MCF 10A (cell line): ENCODE measurements at places on chromosomes 13 and 19. TPM values are rescaled to one million over a fixed set of nuclear protein-coding genes. Genes with fewer than 3 reads are reported as not detected.

GRCh38 chr13:51825681-51826254, 19.2 kb downstream of the TMEM272 start:
- DNase-seq: no peak

DNA sequence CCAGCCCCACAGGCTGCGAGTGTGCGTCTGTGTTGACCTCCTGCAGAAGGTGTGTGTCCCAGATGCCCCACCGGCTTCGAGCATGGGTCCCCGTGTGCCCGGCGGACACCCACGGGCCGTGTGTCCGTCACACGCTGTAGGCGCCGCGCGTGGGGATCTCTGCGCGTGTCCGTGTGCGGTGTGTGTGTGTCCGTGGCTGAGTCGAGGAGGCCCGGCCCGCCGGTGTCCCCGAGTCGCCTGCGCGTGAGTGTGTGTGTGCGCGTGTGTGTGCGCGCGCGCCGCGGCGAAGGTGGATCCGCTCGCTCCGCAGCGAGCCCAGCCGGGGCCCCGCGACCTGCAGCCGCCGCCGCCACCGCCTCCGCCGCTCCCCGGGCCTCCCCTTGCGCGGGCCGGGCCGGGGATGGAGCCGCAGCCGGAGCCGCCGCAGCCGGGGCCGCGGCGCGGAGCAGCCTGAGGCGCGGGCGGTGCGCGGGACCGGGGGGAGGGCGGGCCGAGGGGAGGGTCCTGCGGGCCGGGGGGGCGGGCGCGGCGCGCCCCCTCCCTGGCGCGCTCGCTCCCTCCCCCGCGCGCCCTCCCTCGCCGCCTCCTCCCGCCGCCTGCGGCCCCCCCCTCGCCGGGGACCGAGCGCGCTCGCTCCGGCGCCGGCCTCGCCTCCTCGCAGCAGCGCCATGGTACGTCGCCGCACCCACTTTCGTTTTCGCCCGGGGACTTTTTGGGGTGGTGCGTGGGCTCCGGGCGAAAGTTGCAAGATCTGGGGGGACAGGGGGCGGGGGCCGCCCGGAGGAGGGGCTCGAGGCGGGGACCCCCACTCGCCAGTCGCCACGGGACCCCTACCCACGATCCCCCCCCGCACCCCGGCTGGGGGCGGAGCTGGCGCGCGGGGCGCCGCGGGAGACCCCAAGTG, 7.1 kb upstream of the NFIC start:
- DNase-seq: peak; percentile 52

PEAK3 gene
- not detected in 2 replicates for total RNA-seq

DNA sequence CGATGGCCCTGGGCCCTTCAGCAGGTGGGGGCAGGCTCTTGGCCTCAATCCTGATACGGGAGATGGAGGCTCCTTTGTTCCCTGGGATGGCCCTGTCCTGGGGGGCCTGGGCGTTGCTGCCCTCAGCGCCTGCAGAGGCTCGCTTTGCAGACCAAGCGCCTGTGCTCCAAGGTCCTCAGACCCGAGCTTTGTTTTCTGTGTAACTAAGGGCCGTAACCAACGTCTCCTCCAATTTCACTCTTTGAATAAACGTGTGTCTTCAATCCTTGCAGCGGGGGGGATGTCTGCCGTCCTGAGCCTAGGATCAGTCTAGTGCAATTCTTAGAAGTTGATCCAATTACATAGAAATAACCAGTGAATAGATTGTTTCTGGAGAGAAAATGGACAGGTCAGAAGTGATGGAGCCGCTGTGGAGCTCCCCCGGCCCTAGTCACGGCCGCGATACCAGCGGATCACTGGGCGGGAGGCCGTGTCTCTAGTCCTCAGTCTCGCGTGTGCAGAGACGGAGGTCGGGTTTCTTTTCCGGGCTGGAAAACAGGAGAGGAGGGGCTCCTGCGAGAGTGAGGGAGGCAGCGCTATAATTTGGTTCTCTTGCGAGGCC, 5.3 kb downstream of the PTBP1 start:
- no peak for DNase-seq

HRC gene
- not detected in 2 replicates for total RNA-seq

DNA sequence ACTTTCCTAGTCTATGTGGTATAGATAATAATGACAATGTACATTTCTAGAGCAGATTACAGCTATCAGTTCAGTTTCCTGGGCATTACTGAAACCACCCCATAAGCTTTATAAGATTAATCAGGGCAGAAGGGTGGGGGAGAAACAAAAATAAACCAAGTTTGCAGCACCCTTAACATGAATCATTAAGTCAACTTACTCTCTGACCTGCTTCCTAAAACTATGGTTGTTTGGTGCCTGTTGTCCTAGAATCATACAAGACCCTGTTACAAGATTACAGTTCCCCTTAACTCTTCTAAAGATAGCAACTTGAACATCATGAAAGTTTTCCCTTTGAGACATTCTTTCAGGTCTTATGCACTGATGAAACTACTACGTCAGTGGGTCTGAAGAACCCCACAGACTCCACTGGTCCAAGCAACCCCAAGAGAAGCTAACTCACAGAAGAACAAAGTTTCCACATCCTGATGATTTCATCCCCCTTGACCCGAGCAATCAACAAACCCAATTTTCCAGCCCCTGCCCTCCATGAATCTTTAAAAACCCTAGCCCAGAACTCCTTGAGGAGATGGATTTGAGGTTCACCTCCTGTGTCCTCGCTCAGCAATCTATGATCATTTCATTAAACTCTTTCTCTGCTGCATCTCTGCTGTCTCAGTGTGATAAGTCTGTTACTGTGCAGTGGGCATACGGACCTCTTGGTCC, 336.5 kb downstream of the FOXO1 start:
- DNase-seq: no peak

GRCh38 chr13:95406176-95406575, 104.9 kb upstream of the ABCC4 start:
- DNase-seq: no peak

TMEM150B gene
- not detected in 2 replicates for total RNA-seq

DNA sequence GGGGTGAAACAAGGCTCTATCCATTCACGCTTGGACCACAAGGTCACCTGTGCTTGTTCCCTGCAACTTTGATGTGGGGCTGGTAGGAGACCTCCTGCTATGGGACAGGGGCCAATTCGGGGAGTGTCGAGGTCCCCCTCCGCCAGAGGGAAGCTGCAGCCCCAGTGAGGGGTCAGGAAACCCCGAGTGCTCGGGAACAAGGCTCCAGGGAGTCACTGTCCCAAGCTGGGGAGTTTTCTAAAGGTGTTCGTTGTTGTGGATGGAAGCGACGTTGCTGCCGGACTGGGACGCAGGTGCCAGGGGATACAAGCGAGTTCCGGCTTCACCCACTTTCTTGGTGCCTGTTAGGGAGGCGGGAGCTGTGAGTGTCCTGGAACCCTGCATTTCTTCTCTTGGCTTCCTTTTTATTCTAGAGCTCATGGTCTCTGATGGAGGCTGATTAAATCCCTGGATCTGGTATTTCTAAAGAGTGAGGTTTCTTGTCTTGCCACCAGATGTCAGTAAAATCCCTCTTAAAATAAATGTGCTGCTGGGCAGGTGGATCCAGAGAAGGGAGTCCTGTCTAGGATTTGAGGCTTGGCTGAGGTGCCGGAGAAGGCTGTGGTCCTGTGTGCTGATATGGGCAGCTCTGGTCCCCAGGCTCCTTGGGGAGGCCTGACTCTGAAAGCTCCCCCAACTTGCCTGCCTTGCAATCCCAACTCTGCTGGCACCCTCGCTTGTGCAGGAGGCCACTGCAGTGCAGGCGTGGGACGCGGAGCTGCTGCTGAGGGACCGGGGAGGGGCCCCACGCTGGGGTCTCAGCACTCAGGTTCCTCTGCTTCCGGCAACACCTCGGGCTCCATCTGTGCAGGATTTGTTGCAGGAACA, 153.9 kb downstream of the TEX29 start:
- peak; percentile 52 for DNase-seq

GRCh38 chr19:30374865-30375552, 2.8 kb downstream of the ZNF536 start:
- no peak for DNase-seq

DNA sequence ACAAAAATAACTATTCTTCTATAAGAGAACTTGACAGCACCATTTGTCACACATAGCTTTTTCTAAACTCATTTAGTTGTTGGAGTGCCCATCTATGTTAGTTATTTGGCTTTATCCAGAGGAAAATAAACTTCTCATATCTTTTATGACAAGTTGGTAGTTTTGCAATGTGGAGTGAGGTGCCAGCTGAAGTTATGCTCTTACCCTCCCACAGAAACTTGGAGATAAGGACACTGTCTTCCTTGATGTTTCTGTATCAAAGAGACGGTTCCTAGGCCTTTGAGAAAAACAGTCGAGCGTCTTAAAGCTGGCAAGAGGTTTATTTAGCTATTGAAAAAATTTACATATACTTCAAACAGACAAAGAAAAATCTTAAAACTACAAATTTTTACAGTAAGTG, 1079.7 kb downstream of the SLITRK1 start:
- DNase-seq: no peak
